ENCODE measurements at places on chromosomes 1 and 21. TPM values are rescaled to one million over a fixed set of nuclear protein-coding genes. Genes with fewer than 3 reads are reported as not detected.

OR2L5 gene
- total RNA-seq = not detected

LRRC71 gene
- 5.3 TPM for total RNA-seq

RYR2 gene
- total RNA-seq = 4.8 TPM

CRP gene
- total RNA-seq = not detected

FAM72D gene
- 0.77 TPM for total RNA-seq

DDAH1 gene
- 48.4 TPM for total RNA-seq

HNRNPU gene
- 279 TPM for total RNA-seq

HES2 gene
- 6.4 TPM for total RNA-seq
